NCI-H1417 treated with DMSO at 0.1 percent for 48 hours (cell line): ENCODE measurements at places on chromosomes 4 and X.

GRCh38 chr4:87406462-87406861, 15.5 kb upstream of the HSD17B11 start:
- no peak for DNase-seq

DNA sequence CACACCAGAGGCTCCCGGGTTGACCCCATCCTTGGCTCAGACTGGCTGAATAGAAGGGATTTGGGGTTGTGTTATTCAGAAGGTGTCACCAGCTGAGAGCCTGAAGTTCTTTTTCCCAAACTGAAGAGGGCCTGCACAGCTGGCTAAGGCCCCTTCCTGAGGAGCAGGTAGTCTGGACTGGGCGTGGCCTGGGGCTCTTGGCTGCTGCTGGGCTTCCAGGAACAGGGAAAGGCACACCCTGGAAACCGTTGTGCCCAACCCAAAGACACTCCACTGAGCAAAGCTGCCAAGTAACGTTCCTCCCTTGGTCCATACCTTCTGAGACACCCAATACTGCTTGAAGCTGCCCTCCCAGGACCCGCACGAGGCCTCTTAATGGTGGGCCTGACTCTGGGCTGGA, 8.3 kb upstream of the CXCR3 start:
- DNase-seq = no peak

GRCh38 chrX:129449148-129449547, 74.1 kb downstream of the SMARCA1 start:
- DNase-seq = no peak

DNA sequence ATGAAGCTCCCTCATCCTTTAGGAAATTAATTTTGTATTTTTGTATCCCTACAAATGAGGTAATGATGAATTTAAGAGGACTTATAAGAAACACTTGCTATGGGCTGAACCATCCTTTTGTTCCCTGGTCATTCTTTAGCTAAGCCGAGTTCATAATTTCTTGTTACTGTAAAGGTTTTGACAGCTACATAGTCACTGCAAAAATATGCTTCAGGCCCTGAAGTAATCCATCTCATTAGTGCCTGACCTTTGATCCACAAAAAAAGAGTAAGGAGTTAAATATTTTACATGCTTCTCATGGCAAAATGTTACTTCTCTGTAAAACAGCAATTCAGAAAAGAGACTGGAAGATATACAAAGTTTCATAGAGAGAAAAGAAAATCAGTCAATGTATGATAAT, 290.6 kb upstream of the SLIT2 start:
- DNase-seq = no peak

GRCh38 chrX:106612393-106612763, 600 bp downstream of the RADX start:
- DNase-seq = no peak

DNA sequence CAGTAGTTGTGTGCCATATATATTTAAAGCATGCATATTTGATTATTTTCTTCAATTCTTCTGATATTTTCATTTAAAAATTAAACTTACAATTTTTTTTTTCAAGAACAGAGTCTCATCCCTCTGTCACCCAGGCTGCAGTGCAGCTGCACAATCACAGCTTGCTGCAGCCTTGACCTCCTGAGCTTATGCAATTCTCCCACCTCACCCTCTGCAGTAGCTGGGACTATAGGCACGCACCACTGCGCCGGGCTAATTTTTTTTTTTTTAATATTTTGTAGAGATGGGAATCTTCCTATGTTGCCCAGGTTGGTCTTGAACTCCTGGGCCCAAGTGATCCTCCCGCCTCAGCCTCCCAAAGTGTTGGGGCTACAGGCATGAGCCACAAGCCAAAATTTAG, 5.8 kb upstream of the DCLK2 start:
- no peak for DNase-seq

- DNase-seq = no peak
These were observed 131.8 kb downstream of the AFF1 start for GRCh38 chr4:87066403-87067123.

GRCh38 chr4:15331930-15332329, 95.9 kb upstream of the C1QTNF7 start:
- no peak for DNase-seq

DNA sequence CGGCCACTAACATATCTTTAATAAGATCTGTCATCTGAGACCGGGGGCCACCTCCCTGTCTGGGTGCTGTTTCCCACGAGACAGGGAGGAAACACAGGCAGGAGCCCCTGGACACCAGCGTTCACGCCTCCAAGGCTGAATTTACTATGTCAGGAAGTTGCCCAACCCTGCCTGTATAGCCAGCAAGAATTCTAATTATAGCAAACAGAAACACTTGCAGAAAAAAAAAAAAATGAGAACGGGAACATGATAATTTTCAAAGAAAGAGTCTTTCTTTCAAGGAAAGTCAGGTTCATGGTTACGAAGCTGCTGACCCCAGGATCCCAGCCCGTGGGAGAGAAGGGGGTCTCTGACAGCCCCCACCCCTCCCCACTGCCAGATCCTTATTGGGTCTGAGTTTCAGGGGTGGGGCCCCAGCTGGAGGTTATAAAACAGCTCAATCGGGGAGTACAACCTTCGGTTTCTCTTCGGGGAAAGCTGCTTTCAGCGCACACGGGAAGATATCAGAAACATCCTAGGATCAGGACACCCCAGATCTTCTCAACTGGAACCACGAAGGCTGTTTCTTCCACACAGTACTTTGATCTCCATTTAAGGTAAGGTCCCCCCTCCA, at the start of gene IL3RA:
Gene IL3RA, plus strand, starts transcription at position 455 of the 613 bp plus-strand sequence. CDS start 4,981 bp downstream, outside the sequence.
- no peak for DNase-seq

DNA sequence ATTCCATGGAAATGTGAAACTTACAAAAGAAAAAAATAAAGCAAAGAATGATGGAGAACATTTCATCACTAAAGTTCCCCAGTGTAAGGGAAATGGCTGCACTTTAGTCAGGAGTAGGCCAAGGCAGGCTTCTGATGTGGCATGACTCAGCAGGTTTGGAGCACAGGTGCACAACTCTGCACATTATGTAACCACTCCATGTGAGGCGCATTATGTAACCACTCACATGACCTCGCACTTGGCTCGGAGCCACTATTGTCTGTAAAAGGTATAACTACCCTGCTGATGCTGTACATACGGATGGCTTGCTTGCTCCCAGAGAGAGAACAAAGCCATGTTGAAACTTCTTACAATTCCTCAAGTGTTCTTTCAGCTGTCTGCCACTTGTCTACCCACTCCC, 727.6 kb downstream of the TRAM1L1 start:
- no peak for DNase-seq

DNA sequence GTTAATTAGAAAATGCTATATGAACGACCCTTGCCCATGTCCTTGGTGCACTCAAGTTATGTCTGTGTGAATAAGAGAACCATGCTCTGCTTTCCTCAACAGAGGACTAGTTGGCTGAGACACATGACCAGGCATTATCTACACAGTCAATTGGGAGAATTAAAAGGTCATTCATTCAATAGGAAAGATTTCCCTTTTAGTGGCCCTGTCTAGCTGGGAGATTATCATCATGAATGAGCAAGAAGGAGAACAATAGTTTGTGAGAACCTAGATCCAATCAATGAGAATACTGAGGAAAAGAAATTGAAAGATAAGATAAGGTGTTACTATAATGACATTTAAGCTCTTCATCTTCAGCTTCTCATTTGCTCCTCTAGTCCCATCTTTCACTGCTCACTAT, 1033.4 kb upstream of the LCORL start:
- DNase-seq = no peak

GRCh38 chr4:3393171-3393570, 48.6 kb upstream of the HGFAC start:
- DNase-seq = no peak

DNA sequence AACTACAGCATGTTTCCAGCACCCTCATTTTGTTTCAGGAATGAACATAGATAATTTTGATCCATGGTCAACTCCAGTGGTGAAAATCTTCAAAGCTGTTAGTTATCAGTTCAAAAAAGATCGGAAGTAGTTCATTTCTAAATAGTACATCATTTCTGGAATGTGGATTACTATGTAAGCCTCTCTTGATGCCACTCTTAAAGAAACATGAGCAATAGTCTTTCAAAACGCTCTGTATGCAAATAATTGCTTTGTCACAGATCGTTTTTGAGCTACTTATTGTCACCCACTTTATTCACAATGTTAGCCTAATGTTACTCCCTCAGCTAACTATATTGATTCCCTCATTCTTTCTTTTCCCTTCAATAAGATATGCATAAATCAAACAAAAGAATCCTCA, 65.7 kb downstream of the NEIL3 start:
- no peak for DNase-seq

- DNase-seq = no peak
These were observed 20.6 kb downstream of the GALNT7 start for GRCh38 chr4:173189117-173189693.

GRCh38 chr4:73021634-73022033, 47.9 kb downstream of the COX18 start:
- no peak for DNase-seq

DNA sequence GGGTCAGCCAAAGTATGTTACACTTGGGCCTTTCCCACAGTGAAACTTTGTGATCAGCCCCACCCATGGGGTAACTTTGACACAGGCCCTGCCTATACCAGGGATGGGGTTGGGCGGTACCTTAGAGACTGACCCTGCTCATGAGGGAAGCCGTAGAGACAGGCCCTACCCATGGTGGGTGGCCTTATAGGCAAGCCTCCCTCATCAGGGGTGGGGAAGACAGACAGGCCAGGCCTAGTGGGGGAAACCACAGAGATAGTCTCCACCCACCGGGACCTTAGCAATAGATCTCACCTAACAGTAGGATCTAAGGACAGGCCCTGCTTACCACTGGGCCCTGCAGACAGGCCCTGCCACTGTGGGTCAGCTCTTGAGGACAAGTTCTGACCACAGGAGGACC, 6.8 kb downstream of the PLP2 start:
- no peak for DNase-seq

DNA sequence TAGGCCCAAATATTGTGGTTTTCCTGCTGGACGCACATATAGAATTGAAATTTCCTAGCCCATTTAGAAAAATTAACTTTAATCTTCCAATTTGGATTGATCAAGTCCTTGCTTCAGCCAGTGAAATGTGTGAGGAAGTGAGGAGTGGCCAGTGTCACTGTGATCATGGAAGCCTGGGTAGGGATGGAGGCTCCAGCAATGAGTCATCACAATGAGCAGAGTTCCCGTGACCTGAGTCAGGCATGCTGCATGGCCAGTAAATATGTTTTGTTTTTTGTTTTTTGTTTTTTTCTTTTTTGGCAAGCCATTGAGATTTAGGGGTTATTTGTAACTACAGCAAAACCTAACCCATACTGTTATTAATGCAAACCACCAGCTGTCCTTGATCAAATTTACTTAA, 52.1 kb downstream of the IDS start:
- DNase-seq = no peak

DNA sequence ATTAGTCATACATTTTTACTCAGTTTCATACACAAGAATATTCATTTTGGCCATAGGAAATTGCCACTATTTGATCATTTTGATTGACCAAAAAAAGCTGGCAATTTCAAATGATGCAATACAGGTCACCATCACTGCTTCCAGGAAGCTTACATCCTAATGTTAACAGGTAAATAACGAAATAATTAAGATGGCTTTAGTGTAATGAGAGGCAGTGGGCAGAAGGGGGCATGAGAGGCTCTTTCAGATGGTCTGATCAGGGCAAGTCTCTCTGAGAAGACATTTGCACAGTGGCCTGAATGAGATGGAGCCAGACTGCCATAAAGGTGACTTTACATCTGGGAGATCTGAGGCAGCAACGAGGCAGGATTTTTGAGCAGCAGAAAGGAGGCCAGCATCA, 170.7 kb downstream of the SLIT2 start:
- no peak for DNase-seq

GRCh38 chr4:89319756-89320155, 12.2 kb upstream of the GPRIN3 start:
- no peak for DNase-seq

- no peak for DNase-seq
These were observed 228.1 kb upstream of the PRPS2 start for GRCh38 chrX:12563121-12563520.

- no peak for DNase-seq
These were observed 810.7 kb upstream of the AMOT start for GRCh38 chrX:113651306-113651705.

DNA sequence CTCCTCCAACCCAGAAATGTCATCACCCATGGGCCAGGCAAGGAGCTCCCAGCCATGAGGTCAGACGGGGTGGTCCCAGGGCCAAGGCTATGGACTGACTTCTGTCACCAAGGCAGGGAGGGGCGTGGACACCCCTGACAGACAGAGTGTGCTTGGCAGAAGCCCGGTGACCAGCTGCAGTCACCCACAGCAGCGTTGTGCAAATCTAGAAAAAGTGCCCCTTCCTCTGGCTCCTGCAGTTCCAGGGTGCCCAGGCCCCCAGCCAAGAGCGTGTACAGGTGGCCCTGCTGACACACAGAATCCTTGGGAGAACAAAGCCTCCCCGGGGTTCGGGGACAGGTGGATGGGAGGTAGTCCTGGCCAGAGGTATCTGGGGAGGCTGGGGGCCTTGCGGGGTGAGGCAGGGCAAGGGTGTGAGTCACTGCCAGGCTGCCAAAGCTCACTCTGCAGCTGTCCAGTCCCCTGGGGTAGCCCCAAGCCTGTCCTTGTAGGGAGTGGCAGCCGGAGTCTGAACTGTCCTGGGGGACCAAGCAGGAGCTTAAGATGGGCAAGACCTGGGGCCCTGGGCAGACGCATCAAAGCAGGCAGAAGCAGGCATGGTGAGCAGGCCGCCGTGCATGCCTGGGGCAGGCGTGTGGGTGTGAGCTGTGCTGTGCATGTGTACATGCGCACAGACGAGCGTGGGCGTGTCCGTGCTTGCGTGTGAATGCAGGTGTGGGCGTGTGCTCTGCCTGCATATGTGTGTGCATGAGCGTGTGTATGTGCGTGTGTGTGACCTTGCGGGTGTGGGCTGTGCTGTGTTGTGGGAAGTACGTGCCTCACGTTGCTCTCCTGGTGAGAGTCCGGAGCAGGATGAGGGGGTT, 3.3 kb downstream of the MYL5 start:
- no peak for DNase-seq

DNA sequence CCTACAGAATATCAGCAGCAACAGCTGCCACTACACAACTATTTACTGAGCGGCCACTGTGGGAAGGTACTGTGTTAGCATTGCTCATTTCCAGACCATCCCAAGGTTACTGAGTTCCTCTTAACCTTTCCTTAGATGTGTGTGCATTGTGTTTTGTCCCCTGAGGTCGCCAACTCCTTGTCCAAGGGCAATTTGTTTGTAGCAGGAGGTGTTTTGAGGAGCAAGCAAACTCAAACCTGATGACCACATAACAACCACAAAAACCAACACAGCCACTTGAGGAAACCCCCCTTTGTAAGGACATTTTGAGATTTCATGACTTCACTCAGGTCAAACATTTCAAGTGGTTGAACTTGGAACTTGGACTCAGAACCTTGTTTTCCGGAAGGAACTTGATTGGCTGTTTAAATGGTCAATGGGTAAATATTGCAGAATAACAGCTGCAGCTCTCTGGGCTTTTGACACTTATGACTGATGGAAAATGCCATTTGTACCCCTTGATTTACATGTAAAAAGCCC, 122.3 kb downstream of the MID1IP1 start:
- DNase-seq = no peak

GRCh38 chr4:141530627-141531026, 105.8 kb upstream of the IL15 start:
- DNase-seq = no peak
